ENCODE measurements at places on chromosomes 6 and 20. TPM values are rescaled to one million over a fixed set of nuclear protein-coding genes. Genes with fewer than 3 reads are reported as not detected.

KIAA0408 gene
- 1.3 TPM for total RNA-seq

FAM120B gene
- total RNA-seq, result 26.9 TPM

TP53TG5 gene
- not detected for total RNA-seq

MRPL18 gene
- total RNA-seq, result 48.9 TPM

FAM83C gene
- total RNA-seq, result not detected

GMNN gene
- total RNA-seq, result 19.5 TPM

SCGN gene
- total RNA-seq, result 6.2 TPM

FAM217A gene
- total RNA-seq, result not detected

GRCh38 chr6:42993445-42993844 lies 9.1 kb downstream of the PPP2R5D start:
- no peak overlapping the region for H3K27ac ChIP-seq
- DNase-seq, result no peak
- H3K36me3 ChIP-seq, result no peaks in the 10 kb centered on the region
- peaks cover under 1% of the 10 kb centered on the region for H3K4me1 ChIP-seq
- H3K4me3 ChIP-seq, result no peak overlapping the region

DNA sequence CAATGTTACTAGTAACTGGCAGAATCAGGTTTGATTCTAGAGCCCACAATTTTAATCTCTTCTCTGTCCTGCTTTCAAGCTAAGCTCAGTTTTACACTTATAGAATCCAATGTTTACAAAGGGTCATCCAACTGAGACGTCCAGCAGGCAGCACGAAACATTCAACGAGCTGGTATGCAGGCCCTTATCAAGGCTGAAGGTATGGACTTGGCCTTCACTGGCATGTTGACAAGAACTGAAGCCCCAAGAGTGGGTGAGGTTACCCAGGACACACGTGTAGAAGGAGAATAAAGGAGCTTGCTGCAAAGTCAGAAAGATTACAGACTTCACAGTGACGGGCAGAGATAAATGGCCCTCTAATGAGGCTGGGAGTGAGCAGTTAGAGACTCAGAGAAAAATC lies 187.4 kb downstream of the KIF16B start:
- peaks cover 33% of the 10 kb centered on the region for H3K4me1 ChIP-seq
- no peak overlapping the region for H3K4me3 ChIP-seq
- H3K27ac ChIP-seq, result peak overlapping the region; percentile 82
- no peaks in the 10 kb centered on the region for H3K36me3 ChIP-seq

- H3K27me3 ChIP-seq, result no peaks in the 10 kb centered on the region
- DNase-seq, result no peak
- H3K4me1 ChIP-seq, result no peaks in the 10 kb centered on the region
- H3K27ac ChIP-seq, result no peak overlapping the region
Measured at GRCh38 chr6:169862043-169862891, 110.8 kb downstream of the ERMARD start.

GRCh38 chr6:116247285-116247684 lies 6.6 kb downstream of the TSPYL4 start:
- H3K4me1 ChIP-seq, result peaks cover 23% of the 10 kb centered on the region
- DNase-seq, result no peak
- no peaks in the 10 kb centered on the region for H3K36me3 ChIP-seq
- no peak overlapping the region for H3K27ac ChIP-seq
- H3K4me3 ChIP-seq, result no peak overlapping the region

DNA sequence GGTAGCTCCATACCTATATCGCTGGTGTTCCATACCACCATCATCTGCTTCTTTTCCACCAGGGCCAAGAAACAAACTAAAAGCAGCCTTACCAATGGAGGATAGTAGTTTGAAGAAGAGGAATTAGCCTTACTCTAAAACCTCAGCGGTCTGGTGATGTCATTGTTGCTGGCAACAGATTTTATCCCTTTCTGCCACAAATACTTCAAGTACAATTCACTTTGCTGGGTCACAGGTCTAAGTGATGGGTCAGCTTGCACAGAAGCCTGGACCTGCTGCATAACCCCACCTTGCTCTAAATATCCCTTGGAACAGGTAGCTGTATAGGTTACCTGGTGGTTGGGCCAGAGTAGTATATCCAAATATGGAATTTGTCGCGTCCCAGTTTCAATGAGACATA lies 53.2 kb upstream of the THEMIS start:
- H3K36me3 ChIP-seq, result no peaks in the 10 kb centered on the region
- no peaks in the 10 kb centered on the region for H3K27me3 ChIP-seq
- no peak for DNase-seq
- H3K4me1 ChIP-seq, result no peaks in the 10 kb centered on the region
- H3K27ac ChIP-seq, result no peak overlapping the region

GRCh38 chr6:113122060-113122459 lies 735.1 kb upstream of the MARCKS start:
- H3K4me3 ChIP-seq, result no peak overlapping the region
- peak; percentile 35 for DNase-seq
- no peaks in the 10 kb centered on the region for H3K36me3 ChIP-seq

DNA sequence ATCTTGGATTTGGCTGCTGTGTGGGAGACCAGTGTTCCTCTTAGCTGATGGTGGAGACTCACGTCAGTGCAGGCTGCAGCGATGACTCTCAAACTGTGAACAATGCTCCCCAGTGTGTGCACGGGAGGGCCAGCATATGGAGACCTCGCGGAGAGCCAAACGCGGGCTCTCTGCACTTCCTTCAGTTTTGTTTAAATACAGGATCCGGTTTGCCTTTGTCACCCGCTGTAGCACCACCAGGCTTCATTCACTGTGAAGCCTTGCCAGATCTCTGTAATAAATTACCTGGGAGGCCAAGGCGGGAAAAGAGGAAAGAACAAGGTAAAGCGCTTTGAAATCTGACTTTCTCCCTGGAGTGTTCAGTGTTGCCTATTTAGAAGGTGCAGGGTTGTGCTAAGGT lies 30.7 kb upstream of the TMEM14A start:
- H3K27me3 ChIP-seq, result no peaks in the 10 kb centered on the region
- no peak for DNase-seq
- H3K36me3 ChIP-seq, result no peaks in the 10 kb centered on the region
- no peak overlapping the region for H3K27ac ChIP-seq
- H3K4me1 ChIP-seq, result peaks cover 19% of the 10 kb centered on the region

DNA sequence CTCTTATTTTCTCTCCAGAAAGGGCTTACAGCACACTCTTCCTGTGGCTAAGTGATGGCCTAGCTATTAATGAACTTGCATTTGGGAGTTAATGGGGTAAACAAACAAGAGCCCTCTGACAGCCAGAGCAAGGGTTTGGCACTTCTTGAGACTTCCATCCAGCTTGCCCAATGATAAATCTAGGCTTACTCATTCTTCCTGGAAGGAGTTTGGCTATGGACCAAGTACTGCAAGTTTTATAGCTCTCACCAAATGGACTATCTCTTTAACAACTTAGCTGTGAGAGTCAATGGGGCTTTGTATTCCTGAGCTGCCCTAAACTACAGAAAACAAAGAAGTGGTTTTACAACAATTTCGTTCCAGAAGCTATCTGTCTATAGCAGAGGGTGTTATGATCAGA lies 16.7 kb upstream of the PI3 start:
- H3K27me3 ChIP-seq, result no peaks in the 10 kb centered on the region
- no peak overlapping the region for H3K4me3 ChIP-seq
- no peak overlapping the region for H3K27ac ChIP-seq
- no peaks in the 10 kb centered on the region for H3K36me3 ChIP-seq
- DNase-seq, result no peak
- H3K4me1 ChIP-seq, result peaks cover 4% of the 10 kb centered on the region

- DNase-seq, result no peak
- H3K36me3 ChIP-seq, result no peaks in the 10 kb centered on the region
- H3K27ac ChIP-seq, result no peak overlapping the region
- no peak overlapping the region for H3K4me3 ChIP-seq
- H3K4me1 ChIP-seq, result no peaks in the 10 kb centered on the region
Measured at GRCh38 chr20:64244281-64244805, 11.2 kb upstream of the PCMTD2 start.

GRCh38 chr6:165769884-165770283 lies 106.8 kb upstream of the PDE10A start:
- no peak overlapping the region for H3K27ac ChIP-seq
- H3K4me3 ChIP-seq, result no peak overlapping the region
- no peaks in the 10 kb centered on the region for H3K4me1 ChIP-seq
- H3K36me3 ChIP-seq, result no peaks in the 10 kb centered on the region

DNA sequence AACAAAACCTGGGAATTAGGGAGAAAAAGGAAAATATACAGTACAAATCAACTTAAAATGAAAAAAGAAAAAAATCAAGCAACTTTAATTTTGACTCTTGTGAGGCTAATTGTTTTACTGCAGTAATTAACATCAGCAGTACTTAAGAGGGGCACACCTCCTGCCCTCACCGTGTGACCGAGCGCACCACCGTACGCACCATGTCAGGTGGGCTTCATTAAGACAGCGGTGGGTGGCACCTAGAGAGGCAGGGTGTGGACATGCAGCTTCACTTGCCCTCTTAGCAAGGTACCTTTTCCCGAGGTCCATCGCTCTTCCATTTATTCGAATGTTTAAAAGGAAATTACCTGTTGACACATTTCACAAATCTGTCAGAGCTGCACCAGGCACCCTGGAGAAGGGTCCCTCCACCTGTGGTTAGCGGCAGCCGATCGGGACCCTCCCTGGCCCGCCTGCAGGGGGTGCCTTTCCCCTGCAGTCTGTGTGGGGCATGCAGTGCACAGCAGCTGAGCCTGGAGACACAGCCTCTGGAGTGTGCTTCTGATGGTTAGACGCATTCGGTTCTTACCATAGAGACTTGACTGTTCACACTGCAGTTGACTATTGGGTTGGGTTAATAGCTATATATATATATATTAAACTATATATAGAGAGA lies 184.1 kb downstream of the TMEM242 start:
- H3K4me3 ChIP-seq, result no peak overlapping the region
- peaks cover 11% of the 10 kb centered on the region for H3K36me3 ChIP-seq
- H3K4me1 ChIP-seq, result peaks cover 3% of the 10 kb centered on the region

DNA sequence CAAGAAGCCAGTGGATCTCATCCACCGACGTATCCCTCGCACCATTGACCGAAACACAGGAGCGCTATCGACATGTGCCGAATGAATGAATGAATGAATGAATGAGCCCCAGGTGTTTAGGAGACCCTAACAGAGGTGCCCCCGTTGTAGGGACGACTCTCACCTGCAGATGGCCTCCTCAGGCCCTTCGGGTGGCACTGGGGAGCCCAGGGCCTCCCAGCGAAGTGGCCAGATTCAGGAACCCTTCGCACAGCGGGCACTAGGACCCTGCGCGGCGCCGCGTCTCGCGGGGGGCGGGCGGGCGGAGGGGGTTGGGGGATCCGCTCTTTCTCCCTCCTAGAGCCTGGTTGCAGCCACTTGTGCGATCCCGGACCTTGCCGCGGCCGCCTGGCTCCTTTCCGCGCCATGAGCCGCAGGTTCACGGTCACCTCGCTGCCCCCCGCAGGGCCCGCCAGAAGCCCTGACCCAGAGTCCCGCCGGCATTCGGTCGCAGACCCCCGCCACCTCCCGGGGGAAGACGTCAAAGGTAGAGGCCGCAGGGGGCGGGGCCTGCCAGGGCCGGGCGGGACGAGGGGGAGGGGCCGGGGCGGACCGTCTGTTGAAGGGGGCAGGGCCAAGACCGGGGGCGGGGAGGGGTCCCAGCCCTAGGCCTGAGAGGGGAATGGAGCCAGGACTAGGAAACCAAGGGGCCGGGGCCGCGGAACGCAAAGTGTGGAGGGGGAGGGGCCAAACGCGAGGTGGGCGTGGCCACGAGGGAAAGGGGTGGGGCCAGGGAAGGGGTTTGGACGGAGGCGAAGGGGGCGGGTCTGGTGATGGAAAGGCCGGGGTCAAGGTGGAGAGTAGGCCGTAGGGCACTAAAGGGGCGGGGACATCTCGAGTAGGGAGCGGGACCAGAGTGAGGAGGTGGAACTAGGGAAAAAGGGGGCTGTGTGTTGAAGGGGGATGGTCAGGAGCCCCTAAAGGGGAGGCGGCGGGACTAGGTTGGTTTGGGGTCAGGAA lies 7.4 kb upstream of the SLC12A5 start:
- H3K27me3 ChIP-seq, result peaks cover 17% of the 10 kb centered on the region
- H3K27ac ChIP-seq, result no peak overlapping the region
- no peak for DNase-seq
- H3K4me1 ChIP-seq, result peaks cover 13% of the 10 kb centered on the region
- H3K4me3 ChIP-seq, result peak overlapping the region; percentile 26

DNA sequence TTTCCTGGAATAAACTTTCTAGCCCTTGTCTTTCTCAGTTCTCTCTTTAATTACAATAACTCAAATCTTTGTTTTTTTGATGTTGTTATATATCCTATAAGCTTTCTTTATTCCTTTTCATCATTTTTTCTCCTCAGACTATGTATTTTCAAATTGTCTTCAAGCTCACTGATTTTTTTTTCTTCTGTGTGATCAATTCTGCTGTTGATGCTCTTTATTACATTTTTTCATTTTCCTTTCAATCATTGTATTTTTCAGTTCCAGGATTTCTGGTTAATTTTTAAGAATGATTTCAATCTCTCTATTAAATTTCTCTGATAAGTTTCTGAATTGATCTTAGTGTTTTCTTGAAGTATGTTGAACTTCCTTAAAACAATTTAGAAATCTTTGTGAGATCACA lies 209.7 kb downstream of the TBC1D32 start:
- H3K4me3 ChIP-seq, result no peak overlapping the region
- H3K4me1 ChIP-seq, result no peaks in the 10 kb centered on the region
- H3K27ac ChIP-seq, result no peak overlapping the region
- H3K36me3 ChIP-seq, result peaks cover 9% of the 10 kb centered on the region
- H3K27me3 ChIP-seq, result no peaks in the 10 kb centered on the region
- DNase-seq, result no peak

DNA sequence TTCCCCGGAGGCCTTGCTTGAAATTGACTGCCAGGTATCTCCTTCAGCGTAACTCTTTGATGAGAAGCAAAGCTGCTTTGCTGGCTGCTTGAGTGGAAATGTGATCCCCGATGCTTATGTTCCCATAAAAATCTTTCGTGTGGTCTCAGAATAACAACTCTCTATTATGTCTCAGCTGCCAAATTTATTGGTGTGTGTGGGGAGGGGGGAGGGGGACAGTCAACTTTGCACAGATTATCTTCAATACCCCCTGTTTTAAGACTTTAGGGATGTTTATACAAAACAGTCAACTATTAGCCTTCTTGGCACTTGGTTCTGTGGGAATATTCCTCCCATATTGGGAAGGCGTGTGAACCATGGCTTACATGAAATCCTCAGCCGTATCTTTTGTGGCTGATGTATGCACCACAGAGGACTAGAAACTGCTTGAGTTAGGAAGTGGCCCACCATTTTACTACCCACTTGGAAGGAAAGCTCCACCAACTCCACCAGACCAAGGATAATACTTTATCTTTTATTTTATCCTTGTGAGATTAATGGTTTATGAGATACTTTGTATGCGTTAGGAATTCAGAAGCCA lies 101.5 kb upstream of the SLC24A3 start:
- DNase-seq, result no peak
- no peak overlapping the region for H3K27ac ChIP-seq
- no peaks in the 10 kb centered on the region for H3K36me3 ChIP-seq
- no peaks in the 10 kb centered on the region for H3K27me3 ChIP-seq
- no peaks in the 10 kb centered on the region for H3K4me1 ChIP-seq
- H3K4me3 ChIP-seq, result no peak overlapping the region

- no peak for DNase-seq
- H3K36me3 ChIP-seq, result no peaks in the 10 kb centered on the region
- H3K4me1 ChIP-seq, result no peaks in the 10 kb centered on the region
Measured at GRCh38 chr6:158467923-158468322, 92.0 kb upstream of the TMEM181 start.

All from thyroid gland (tissue), 4 donors.